Hematopoietic multipotent progenitor cell treated with erythropoietin and hydrocortisone succinate and interleukin-3 and kit ligand, for 15 days (in vitro differentiated cells): ENCODE measurements at places on chromosomes 11 and 22.

DNA sequence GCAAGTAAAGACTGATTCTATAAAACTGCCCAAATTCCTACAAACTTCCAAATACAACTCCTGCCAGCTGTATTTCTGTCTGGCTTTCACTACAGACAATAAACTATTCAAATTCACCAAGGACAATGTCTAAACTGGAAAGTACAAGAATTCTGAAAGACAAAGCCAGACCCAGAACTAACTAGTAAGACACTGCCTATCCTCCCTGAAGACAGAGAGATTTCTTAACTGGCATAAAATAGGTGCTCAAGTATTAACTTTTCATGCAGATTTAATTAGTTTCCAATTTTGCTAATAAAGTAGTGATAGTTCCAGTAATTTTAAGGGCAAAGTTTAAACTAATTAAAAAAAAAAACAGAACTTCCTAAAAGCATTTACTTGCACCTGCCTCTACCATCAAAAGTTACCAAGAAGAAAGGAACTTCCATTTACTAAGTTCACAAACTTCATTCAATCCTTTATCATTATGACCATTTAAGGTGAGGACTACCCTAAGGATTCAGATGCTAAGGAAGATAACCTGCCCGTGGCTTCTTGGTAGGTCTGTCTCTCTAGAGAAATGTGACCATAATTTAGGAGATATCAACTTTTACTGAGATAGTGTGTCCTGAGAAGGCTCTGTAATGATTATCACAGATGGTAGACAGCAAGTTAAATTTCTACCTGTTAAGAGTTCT lies 45.2 kb downstream of the CELF1 start:
- DNase-seq = no peak

DNA sequence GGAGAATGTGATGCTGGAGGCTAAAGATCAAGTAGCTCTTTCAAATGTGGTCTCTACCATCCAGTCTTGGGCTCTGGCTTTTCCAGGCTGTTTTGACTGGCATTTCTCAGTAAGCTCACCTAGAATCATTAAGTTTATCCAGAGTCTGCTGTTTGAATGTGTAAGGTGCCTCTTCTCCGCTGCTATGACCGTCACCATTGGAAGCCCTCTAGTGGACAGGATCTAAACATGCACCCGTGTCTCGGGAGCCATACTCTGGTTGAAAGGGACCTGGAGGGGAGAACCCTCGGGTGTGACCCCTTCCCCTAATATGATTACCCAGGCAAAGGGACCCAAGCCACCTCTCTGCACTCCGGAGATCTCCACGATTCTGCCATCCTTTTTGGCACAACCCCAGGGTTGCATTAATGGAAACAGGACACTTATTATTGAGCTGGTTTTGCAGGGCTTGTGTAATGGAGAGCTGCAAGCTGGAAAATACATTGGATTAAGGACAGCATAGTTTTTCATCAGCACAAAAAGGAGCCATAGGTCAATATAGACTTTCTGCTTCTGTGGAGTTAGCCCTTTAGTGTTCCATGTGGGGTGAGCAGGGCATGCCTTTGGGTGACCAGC lies 191.0 kb upstream of the LARGE1 start:
- DNase-seq = no peak

DNA sequence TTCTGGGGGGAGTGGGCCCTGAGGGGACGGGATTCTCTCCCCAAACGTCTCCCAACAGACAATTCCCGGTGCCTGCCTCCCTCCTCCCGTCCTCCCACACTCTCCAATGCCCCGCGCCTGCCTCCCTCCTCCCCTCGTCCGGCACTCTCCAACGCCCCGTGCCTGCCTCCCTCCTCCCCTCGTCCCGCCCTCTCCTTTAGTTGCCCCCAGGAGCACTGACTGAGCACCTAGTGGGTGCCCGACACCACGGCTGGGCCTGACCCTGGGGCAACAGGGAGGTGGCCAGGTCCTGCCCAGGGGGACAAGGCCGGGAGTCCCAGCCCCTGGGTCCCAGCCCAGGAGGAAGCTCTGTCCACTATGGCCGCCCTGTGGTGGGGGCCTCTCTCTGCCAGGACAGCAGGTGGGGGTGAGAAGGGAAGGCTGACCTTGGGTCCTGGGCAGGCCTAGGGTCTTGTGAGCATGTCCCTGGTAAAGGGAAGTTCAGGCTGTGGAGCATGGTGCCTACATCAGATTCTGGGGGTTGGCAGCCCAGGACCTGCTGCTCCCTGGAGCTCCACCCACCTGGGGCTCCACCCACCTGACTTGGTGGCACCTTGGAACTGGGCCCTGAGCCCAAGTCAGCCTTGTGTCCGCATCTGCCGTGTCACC lies 942.3 kb downstream of the BRD1 start:
- no peak for DNase-seq

GRCh38 chr22:23906641-23907040 lies 12.5 kb downstream of the MIF start:
- no peak for DNase-seq

DNA sequence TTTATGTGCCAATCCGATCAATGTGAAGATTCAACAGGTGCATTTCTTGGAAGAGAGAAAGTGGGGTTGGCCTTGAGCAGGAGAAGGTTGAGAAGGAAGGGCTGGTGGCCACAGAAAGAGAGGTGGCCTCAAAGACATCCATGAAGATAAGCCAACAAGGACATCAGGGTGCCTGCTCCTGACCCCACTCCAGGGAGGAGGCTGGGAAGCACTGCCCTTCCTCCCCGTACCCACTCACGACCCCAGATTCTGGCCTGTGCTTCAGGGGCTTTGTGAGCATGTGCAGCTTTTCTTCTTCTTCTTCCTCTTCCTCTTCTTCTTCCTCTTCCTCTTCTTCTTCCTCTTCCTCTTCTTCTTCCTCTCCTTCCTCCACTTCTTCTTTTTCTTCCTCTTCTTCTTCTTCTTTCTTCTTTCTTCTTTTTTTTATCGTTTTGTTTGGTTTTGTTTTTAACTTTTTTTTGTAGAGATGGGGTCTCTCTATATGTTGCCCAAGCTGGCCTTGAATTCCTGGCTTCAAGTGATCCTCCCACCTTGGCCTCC lies 30.3 kb downstream of the DKK3 start:
- DNase-seq = no peak

GRCh38 chr11:70203751-70204465 lies 812 bp downstream of the FADD start:
- peak; percentile 94 for DNase-seq

DNA sequence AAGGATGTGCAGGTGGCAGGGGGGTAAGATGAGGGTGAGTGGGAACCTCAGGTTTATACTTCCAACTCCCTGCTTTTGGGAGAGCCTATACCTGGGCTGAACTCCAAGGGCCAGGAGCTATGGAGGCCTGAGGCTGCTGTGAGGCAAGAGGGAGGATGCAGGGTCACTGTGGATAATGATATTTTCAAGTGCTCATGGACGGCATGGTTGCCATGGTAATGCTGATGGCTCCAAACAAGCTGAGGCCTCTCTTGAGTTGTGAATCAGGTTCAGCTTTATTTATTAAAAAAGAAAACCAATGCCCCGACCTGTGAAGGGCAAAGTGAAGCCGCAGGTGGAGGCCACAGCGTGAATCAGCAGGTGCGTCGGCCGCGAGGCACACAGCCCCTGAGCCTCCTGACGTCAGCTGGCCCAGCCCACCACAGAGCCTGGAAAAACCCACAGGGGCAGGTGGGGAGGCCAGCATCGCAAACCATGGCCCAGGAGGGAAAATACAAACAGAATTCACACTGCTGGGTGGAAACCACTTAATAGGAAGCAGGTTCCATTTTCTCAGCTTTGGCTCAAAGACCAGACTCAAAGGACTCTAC lies 17.4 kb upstream of the CREB3L1 start:
- no peak for DNase-seq

DNA sequence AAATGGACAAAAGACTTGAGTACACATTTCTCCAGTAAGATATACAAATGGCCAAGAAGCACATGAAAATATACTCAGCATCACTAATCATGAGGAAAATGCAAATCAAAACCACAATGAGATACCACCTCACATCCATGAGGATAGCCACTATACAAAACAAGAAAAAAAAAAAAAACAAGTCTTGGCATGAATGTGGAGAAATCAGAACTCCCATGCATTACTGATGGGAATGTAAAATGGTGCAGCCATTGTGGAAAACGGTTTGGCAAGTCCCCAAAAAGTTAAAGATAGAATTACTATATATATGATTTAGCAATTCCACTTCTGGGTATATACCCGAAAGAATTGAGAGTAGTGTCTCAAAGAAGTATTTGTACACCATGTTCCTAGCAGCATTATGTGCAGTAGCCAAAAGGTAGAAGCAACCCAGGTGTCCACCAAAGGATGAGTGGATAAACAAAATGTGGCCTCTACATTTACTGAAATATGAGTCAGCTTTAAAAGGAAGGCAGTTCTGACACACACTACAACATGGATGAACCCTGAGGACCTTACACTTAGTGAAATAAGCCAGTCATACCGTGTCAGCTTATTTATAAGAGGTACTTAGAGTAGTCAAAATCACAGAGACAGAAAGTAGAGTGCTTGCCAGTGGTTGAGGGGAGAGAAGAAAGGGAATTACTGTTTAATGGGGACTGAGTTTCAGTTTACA lies 146.3 kb downstream of the WNT7B start:
- no peak for DNase-seq

DNA sequence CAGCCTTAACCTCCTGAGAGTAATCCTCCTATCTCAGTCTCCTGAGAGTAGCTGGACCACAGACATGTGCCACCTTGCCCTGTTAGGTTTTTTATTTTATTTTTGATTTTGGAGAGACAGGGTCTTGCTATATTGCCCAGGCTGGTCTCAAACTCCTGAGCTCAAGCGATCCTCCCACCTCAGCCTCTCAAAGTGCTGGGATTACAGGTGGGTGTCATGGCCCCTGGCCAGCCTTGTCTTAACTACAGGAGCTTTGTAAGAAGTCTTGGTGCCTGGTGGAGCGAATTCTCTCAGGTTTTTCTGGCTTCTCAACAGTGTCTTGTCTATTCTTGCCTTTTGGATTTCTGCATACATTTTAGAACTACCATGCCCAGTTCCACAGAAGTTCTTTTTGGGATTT lies 546.4 kb downstream of the TBC1D22A start:
- DNase-seq = no peak

DNA sequence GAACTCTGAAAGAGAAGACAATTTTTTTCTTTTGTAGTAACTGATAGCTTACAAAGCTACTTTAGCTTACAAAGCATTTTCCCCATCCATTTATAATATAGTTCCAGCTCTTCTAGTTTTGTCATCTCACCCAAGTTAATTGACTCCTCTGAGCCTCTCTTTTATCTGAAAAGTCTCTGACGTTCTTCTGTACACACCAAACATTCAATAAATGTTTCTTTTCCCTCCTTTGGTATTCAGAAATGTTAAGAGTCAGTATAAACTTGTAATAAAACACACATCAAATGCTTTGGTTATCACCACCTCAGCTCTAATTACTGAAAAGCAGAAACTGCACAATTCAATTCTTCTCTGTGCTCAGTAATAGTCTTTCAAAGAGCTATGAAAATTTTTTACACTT lies 5.9 kb downstream of the CCDC90B start:
- no peak for DNase-seq

- DNase-seq = no peak
Observed at GRCh38 chr22:25350551-25350971, 131.1 kb downstream of the CRYBB2 start.

DNA sequence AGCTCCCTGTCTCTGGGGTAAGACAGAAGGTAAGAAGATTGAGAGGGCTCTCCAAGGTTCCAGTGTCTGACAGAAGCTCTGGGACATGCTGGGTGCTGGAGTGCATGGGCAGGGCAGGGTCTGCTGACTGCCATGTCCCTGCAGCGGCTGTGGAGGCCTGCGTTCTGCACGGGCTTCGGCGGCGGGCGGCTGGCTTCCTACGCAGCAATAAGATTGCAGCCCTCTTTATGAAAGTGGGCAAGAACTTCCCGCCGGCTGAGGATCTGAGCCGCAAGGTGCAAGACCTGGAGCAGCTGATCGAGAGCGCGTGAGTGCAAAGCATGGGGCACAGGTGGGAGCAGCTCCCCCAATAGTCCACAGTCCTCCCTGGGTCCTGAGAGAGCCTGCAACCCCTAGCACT lies 41.5 kb downstream of the SGSM1 start:
- no peak for DNase-seq

DNA sequence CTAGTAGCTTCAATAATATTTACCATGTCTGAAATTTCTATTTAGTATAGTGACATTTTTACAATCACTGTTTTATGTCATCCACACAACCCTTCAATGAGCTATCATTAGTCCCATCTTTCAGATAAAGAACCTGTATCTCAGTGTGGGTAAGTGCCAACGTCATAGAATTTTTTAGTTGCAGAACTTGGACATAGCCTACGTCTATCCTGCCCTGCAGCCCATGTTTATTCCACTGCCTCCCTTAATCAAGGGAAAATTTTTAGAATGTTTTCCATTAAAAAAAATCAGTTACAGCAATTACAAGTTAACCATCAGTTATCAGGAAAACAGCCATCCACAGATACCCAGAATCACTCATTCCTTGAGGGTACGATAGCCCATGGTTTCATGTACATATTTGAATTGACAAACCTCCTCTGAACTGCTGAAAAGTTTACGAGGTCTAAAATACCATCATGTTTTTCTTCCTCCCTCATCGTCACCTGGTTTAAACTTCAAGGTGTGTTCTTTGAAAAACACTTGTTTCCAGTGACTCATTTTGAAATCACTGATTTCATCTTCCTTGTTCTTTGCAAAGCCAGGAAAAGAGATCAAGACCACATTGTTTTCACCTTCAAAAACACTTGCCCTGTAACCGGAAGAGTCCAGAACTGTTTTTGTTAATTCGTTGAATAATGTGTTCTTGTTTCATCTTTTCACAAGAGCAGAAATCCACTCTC lies 100.9 kb downstream of the FAM76B start:
- DNase-seq = no peak

DNA sequence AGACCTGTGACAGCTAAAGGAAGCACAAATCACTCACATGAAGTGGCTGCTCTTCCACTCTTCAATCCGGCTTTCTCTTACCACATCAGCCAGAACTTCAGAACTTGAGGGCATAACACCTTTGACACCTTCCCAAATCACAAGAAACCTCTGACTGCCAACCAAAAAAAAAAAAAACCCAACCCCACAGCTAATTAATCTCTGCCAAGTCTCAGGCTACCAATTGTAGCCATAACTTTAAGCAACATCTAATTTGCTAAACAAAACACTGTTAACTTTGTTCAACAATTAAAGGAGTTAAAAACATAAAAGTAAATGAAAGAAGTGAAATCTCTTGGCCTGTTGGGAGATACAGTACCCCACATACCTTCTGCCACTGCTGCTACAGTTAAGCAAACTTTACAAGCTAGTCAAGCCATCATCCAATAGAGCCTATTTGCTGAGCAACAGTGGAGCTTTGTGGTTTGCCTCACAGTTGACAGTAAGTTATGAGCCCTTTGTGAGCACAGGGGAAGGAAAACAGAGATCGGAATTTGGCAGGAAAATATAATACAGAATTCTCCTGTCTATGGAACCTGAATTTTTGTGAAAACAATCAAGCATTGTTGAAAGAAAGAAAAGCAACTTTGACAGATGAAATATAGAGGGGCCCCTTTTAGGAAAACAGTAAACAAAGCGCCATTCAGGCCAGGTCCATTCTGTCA lies at the start of gene SOX6:
Gene SOX6, minus strand, starts transcription at position 490 of the 704 bp plus-strand sequence. CDS start 15,298 bp downstream, outside the sequence.
- DNase-seq = no peak
